ENCODE measurements at places on chromosomes 7 and 10.

- no peak for DNase-seq
Measured at GRCh38 chr7:41010967-41011366, 691.9 kb downstream of the INHBA start.

DNA sequence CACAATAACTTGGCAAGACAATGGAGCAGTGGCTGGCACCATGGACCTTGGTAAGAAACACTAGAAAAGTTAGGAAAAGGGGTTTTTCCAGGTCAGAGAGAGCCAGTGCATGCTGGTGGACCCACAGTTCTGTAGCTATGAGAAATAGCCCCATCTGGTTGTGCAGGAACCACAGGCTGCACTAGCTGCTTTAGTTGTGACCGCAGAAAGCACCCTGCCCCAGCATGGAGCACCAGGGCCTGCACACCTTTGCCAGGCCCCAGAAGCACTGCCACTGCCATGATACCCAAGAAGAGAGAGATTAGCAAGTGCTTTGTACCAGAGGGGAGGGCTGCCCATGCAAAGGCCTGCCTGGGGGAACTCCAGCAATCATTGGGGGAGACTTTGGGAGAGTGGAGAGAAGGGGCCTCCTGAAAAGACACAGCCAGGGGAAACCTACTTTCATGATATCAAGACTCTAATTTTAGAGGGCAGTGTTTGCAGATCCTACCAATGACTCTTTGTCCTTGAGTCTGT, 256.1 kb upstream of the C7orf33 start:
- no peak for DNase-seq

GRCh38 chr10:117175901-117176534, 21.3 kb upstream of the KCNK18 start:
- peak; percentile 70 for DNase-seq

DNA sequence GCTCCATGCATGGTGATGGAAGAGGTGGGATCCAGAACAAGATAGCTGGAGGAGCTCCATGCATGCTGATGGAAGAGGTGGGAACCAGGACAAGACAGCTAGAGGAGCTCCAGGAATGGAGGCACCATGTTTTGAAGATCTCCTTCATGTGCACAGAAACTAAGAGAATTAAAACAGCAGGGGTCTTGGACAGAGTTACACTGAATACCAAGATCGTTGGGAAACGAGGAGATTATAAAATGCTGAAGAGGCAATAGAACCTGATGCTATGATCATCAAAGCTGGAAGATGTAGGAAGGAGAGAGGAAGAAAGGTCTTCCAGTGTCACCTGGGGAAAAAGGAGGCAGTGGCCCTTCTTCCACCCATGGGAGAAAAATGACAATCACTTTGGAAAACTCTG, 193.6 kb upstream of the PFKP start:
- no peak for DNase-seq

DNA sequence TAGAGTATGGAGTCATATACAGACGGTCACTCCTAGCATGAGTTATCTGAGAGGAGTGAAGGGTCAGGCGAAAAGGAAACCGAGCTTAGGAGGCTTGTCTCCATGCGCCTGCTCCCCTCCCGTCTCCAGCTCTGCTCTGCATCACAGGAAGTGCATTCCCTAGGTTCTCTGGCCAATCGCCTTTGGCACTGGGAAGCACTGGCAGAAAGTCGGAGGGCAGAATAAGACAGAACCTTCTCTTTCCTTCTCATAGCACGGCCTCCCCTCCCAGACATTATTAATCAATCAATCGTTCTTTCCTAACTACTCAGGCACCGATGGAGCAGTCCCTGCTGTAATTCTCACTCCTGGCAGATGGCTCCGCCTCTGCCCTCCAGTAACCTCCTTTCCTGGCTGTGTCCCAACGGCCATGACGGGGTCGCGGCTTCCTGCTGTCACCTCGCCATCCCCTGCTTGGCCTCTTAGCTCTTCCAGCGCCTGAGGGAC, 177.1 kb downstream of the FRMD4A start:
- DNase-seq, result no peak

GRCh38 chr10:57260175-57260574, 899.1 kb upstream of the ZWINT start:
- no peak for DNase-seq

- DNase-seq, result no peak
Measured at GRCh38 chr7:158343936-158344455, 243.6 kb downstream of the PTPRN2 start.

DNA sequence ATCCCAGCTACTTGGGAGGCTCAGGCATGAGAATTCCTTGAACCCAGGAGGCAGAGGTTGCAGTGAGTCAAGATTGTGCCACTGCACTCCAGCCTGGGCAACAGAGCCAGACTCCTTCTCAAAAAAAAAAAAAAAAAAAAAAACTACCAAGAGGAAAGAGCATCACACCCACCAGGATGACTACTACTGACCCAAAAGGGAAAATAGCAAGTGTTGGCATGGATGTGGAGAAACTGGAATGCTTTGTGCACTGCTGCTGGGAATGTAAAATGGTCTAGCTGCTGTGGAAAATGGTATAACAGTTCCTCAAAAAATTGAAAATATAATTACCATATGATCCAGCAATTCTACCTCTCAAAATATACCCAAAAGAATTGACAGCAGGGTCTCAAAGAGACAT, 7.7 kb upstream of the TIAL1 start:
- no peak for DNase-seq

DNA sequence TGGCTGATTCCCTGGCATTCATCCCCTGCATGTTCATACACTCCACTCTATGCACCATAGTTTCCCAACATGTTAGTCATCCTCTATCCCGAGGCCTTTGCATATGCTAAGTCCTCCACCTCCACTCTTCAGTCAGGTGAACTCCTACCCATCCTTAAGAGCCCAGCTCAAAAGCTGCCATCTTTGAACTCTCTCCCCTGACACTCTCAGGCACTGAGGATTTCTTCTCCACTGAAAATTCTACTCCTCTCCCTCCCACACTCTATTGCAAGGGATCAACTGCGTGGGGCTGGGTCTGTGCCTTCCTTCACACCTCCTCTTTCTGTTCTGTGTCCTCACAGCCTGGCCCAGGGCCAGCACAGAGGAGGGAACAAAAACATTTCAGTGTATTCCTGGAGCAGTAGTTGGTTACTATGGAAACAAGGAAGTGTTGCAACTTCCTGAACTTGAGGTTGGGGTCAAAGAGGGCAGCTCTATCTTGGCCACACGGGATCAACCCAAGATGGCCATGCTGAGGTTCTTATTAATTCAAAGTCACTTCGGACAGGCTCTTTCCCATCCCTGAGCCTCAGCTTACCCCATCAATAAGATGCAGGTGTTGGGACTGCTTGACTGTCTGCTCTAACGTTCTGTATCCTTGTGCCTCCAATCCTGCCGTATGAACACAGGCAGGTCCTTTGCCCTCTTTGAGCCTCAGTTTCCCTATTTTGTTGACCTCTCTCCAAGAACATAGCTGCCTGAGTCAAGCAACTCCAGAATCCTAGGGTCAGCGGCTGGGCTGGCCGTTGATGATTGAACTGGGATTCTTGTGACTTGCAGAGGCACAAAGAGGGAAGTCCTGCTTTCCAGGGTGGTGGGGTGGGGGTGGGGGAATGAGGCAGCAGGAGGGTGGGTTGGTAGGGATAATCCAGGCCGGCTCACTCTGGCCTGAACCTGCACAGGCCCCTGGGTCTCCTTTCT, 15.5 kb downstream of the ZMIZ1 start:
- peak; percentile 56 for DNase-seq

DNA sequence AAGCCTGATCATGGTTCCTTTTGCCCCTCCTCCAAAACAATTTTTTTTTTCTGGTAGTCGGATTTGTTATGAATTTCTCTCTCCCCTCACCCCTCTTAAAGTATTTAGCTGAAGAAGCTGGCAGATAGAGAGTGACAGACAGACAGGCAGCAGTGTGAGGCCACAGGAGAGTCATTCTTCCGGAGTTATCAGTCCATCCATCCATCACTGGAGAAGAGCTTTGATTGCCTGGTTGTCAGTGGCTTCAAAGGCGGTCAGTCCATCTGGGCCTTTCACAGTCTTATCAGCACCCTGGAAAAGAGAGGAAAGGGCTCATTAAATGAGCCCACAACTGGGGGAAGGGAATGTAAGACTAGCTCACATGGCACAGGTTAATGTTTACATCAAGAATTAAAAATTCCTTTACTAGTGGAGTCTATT, 47.4 kb downstream of the MTPN start:
- no peak for DNase-seq

DNA sequence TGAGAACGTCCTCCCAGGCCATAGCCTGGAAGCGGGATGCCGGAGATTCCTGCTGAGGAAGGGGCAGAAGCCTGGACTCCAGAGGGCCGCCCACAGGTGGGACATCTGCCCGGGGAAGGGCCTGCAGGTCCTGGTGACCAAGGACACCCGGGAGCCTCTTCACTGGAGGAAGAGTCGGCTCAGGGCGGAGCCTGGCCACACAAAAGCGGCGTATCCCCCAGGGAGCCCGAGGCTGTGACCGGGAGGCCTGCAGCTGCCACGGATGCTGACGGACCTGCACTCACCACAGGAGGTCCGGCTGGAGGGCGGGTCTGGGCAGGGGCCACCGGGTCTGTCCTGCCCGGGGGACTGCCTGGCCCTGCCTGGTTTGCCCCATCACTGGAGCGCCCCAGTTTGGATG, 15.5 kb upstream of the ADGRA1 start:
- DNase-seq, result no peak

- no peak for DNase-seq
Measured at GRCh38 chr7:125279961-125280360, 350.3 kb upstream of the POT1 start.

DNA sequence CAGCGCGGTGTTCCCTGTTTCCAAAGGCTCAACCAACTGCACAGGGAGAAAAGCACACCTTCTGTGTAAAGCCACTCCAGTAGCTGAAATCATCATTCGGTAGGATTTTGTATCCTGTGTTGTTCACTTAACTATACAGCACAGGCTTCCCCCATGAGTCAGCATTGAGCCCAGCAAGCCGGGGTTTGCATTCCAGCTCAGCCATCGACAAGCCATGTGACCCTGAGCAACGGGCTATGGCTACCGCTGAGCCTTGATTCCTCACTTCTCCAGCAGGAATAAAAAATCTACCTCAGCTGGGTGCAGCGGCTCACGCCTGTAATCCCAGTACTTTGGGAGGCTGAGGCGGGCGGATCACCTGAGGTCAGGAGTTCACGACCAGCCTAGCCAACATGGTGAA, 44.1 kb upstream of the ATP6V0A4 start:
- DNase-seq, result no peak

DNA sequence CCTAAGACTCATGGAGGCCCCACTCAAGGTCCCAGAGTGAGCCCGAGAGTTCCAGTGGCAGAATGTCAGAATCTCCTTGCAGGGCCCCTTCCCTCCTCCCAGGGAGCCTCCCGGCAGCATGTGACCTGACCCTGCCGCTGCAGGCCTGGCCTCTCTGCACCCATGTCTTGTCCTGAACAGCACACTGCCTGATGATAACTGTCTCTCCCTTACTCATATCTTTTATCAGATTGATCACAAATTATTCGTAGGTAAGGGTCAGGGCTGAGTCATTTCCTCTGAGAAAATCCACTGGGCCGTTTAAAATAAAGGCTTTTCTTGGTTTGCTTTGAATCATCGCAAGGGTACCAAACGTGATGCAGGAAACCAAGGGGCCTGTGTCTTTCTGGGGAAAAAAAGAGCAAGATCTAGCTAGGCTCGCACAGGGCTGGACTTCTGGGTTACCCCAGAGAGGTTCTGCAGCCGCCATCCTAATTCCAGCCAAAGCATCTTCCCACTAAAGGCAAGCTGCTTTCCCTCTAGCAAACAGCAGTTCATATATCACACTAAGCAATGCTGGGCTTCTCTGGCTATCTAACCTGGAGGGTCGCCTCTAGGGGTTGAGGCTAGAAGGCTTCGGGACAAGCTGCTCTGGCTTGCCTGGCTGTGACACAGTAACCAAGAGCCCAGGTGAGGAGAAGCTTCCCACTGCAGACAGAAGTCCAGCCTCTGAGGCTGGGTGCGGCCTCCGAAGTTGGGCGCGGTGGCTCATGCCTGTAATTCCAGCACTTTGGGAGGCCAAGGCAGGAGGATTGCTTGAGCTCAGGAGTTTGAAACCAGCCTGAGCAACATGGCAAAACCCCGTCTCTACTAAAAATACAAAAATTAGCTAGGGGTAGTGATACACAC, 104.9 kb downstream of the SPDYE5 start:
- no peak for DNase-seq

GRCh38 chr10:89035461-89035860, 44.9 kb downstream of the FAS start:
- DNase-seq, result no peak

DNA sequence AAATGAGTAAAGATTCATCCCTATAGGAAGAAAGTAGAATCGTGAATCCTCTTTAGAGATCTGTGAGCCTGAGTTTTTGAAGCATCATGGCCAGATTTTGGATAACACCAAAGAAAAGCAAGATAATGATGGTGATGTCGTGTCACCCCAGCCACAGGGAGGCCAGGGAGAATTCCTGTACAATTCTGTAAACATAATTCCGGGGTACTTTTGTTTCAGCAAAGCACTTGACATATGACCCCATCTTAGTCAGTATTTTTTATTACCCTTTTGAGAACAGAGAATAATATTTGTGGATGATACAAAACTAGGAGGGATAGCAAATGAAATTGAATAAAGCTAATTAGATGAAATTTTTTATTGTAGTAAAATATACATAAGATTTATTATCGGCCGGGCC, 33.8 kb downstream of the NACAD start:
- no peak for DNase-seq

GRCh38 chr10:80261316-80262030, 28.0 kb downstream of the MAT1A start:
- no peak for DNase-seq

GRCh38 chr7:106072715-106073091, 39.4 kb downstream of the SYPL1 start:
- no peak for DNase-seq

- no peak for DNase-seq
Measured at GRCh38 chr10:127354255-127354654, 157.9 kb upstream of the INSYN2A start.

DNA sequence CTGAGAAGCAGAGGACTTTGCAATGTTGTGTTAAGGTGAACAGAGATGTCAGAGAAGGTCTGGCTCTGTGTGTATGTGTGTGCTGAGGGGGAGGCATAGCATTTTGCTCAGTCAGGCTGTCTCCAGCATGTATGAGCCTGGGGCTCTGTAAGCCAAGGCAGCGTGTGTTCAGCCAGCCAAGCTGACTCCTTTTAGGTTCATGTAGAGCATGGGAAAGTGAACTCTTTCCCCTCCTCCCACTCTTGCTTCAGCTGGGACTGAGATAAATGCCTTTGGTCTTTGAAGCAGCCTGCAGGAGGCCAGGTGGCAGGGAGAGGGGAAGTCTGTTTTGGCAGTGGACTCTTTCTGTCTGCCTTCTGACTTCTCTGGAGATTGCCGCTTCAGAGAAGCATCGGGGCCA, 3.8 kb downstream of the SFXN2 start:
- DNase-seq, result no peak

GRCh38 chr7:98902523-98902922, 24.2 kb downstream of the TRRAP start:
- no peak for DNase-seq

- no peak for DNase-seq
Measured at GRCh38 chr7:876972-877311, 588 bp downstream of the GET4 start.

- no peak for DNase-seq
Measured at GRCh38 chr10:112809736-112810135, 140.3 kb upstream of the TCF7L2 start.
